ENCODE measurements at places on chromosomes 6 and 20. TPM values are rescaled to one million over a fixed set of nuclear protein-coding genes. Genes with fewer than 3 reads are reported as not detected.

DNA sequence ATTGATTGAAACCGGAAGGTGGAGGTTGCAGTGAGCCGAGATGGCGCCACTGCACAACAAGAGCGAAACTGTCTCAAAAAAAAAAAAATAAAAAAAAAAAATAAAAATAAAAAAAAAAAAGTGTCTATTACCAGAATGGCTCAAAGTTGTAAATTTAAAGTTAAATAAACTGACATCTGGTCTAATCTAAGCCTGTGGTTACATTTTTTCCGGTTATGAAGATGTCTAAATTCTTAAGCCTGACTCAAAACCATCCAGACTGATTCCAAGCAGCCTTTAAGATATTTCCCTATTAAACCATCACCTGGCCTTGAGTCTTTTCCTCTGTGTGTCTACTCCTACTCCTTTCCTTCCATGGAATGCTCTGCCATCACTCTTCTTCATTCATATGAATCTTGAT, 371.7 kb upstream of the RUNX2 start:
- H3K27me3 ChIP-seq: no peaks in the 10 kb centered on the region
- no peak overlapping the region for H3K4me3 ChIP-seq
- DNase-seq: no peak
- no peaks in the 10 kb centered on the region for H3K36me3 ChIP-seq

- no peak for DNase-seq
- no peaks in the 10 kb centered on the region for H3K27me3 ChIP-seq
- no peak overlapping the region for H3K27ac ChIP-seq
- no peaks in the 10 kb centered on the region for H3K4me1 ChIP-seq
- no peak overlapping the region for H3K4me3 ChIP-seq
Measured at GRCh38 chr6:38493931-38494547, 145.7 kb downstream of the BTBD9 start.

GRCh38 chr6:13461805-13462204, 25.6 kb downstream of the GFOD1 start:
- no peak overlapping the region for H3K27ac ChIP-seq
- H3K4me1 ChIP-seq: peaks cover 2% of the 10 kb centered on the region
- no peak overlapping the region for H3K4me3 ChIP-seq
- H3K36me3 ChIP-seq: no peaks in the 10 kb centered on the region
- H3K27me3 ChIP-seq: no peaks in the 10 kb centered on the region
- no peak for DNase-seq

- H3K4me3 ChIP-seq: no peak overlapping the region
- H3K4me1 ChIP-seq: peaks cover 4% of the 10 kb centered on the region
- no peak for DNase-seq
- peaks cover 2% of the 10 kb centered on the region for H3K36me3 ChIP-seq
Measured at GRCh38 chr6:52019092-52019491, 68.3 kb downstream of the PKHD1 start.

DNA sequence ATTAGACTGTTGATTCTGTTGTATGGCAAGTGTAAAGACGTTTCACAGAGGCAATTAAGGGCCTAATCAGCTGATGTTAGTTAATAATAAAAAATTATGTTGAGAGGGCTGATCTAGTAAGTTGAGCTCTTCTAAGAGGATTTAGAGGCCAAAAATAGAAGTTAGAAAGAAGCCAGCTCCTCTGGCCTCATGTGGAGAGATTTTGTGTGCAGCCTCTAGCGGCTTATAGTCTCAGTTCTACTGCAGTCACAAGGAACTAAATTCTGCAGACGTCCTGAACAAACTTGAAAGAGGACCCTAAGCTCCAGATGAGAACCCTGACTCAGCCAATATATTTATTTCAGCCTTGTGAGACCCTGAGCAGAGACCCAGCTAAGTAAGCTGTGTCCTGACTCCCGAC, 498.6 kb downstream of the BTBD3 start:
- no peaks in the 10 kb centered on the region for H3K27me3 ChIP-seq
- DNase-seq: no peak
- no peaks in the 10 kb centered on the region for H3K4me1 ChIP-seq
- H3K4me3 ChIP-seq: no peak overlapping the region
- no peak overlapping the region for H3K27ac ChIP-seq

DNA sequence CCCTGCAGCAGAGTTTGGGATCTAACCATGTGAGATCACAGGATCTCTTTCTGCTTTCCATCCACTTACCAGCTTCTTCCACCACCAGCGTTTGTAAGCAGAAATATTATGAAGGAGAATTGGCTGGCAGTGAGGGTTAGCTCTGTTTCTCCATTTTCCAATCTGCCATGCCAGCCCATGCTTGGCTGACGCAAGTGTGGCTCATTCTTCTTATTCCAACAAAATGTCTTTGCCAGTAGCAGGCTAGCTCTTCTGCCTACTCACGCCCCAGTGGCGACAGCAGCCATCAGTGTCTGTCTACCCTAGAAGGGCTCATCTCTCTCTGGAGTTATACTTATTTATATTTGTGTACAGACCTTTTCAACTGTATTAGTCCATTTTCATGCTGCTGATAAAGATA, 286.2 kb downstream of the FARS2 start:
- no peaks in the 10 kb centered on the region for H3K27me3 ChIP-seq
- H3K27ac ChIP-seq: no peak overlapping the region
- H3K36me3 ChIP-seq: no peaks in the 10 kb centered on the region
- DNase-seq: no peak
- H3K4me1 ChIP-seq: no peaks in the 10 kb centered on the region
- H3K4me3 ChIP-seq: no peak overlapping the region

DNA sequence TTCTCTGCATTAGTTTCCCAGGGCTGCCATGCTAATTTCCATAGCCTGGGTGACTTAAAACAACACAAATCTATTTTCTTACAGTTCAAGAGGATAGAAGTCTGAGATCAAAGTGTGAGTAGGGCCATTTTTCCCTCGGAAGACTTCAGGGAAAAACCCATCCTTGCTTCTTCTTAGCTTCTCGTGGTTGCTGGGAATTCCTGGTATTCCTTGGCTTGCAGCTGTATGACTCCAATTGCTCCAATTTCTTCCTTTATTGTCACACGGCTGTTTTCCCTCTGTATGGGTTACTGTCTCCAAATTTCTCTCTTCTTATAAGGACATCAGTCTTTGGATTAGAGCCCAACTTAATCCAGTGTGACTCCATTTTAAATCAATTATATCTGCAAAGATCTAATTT, 128.4 kb upstream of the JAG1 start:
- H3K27me3 ChIP-seq: no peaks in the 10 kb centered on the region
- H3K4me3 ChIP-seq: no peak overlapping the region
- H3K36me3 ChIP-seq: no peaks in the 10 kb centered on the region

DNA sequence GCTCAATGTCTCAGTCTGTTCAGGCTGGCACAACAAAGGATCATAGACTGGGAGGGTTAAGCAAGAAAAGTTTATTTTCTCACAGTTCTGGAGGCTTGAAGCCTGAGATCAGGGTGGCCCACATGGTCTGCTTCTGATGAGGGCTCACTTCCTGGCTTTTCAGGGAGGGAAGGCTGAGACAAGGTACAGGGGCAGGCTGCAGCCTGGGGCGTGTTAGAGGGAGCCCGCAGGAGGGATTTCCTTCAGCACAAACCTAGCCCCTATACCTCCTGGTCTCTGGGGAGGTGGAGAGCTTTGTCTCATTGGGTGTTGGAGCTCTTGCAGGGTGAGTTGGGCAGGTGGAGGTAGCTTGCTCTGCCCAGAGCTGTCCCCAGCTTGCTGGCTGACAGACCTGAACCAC, 81.1 kb upstream of the GPR6 start:
- no peaks in the 10 kb centered on the region for H3K36me3 ChIP-seq
- H3K4me3 ChIP-seq: no peak overlapping the region
- no peak for DNase-seq
- H3K4me1 ChIP-seq: peaks cover 10% of the 10 kb centered on the region

GRCh38 chr6:11025921-11026635, 18.0 kb downstream of the ELOVL2 start:
- H3K36me3 ChIP-seq: no peaks in the 10 kb centered on the region
- no peaks in the 10 kb centered on the region for H3K27me3 ChIP-seq
- no peak for DNase-seq
- H3K4me1 ChIP-seq: no peaks in the 10 kb centered on the region
- H3K27ac ChIP-seq: no peak overlapping the region

RSPH4A gene
- 1.8 TPM for total RNA-seq

HNF4A gene
- total RNA-seq: 26.0 TPM

CAP2 gene
- 15.7 TPM for total RNA-seq

ISM1 gene
- 2.6 TPM for total RNA-seq

WFDC5 gene
- 1.0 TPM for total RNA-seq

ULBP3 gene
- total RNA-seq: 5.0 TPM

PLA2G7 gene
- 1.9 TPM for total RNA-seq

TRIM15 gene
- 2.2 TPM for total RNA-seq

MYCT1 gene
- total RNA-seq: 14.2 TPM

PRR18 gene
- total RNA-seq: 0.19 TPM

LPA gene
- total RNA-seq: not detected

TLDC2 gene
- 2.3 TPM for total RNA-seq

Data from kidney (tissue), 22 donors.